Left cardiac atrium (tissue), 4 donors: ENCODE measurements at places on chromosomes 2 and 18. TPM values are rescaled to one million over a fixed set of nuclear protein-coding genes. Genes with fewer than 3 reads are reported as not detected.

DNA sequence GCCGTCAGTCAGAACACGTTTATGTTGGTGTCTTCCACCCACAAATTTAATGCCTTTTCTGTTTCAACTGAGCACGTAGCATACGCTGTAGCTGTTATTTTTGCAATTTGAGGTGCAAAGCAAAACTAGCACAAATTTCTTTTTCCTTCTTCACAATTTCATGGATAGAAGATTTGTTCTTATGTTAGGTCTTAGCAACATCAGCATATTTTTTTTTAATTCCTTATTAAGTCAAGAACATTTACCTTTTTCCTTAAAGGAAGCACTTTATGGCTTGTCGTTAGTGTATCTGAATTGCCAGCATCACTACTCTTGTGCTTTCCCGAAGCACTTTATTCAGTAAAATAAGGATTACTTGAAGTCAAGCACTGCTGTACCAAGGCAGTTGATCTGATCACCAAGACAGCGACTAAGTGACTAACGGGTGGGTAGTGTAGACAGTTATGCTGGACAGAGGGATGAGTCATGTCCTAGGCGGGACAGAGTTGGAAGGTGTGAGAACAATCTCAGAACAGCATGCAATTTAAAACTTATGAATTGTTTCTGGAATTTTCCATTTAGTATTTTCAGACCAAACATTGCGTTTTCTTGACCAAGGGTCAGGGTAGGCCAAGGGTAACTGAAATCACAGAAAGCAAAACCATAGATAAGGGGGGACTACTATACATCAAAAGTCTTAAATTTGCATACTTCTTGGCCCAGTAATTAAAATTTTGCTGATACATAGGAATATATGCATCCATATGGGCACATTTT, 13.3 kb downstream of the BABAM2 start:
- DNase-seq: no peak

DNA sequence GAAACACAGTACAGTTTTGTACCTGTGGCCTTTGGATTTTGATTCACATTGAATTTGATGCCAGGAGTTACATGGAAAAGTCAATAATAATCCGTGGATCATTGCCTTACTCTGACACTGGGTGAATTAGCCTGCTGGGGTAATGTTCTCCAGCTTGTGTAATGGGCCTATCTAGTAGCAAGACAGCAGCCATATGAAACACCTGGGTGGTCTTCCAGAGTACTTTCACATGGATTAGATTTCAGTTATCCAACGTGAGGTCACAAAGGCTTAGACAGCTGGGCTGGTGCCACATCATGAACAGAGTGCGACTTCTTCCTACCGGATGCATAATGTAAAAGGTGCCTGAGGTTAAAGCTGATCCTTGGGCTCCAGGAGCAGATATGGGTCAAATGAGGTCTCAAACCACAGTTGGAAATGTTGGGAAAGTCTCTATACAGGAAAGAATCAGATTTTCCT, 486.8 kb downstream of the PARD3B start:
- no peak for DNase-seq

DNA sequence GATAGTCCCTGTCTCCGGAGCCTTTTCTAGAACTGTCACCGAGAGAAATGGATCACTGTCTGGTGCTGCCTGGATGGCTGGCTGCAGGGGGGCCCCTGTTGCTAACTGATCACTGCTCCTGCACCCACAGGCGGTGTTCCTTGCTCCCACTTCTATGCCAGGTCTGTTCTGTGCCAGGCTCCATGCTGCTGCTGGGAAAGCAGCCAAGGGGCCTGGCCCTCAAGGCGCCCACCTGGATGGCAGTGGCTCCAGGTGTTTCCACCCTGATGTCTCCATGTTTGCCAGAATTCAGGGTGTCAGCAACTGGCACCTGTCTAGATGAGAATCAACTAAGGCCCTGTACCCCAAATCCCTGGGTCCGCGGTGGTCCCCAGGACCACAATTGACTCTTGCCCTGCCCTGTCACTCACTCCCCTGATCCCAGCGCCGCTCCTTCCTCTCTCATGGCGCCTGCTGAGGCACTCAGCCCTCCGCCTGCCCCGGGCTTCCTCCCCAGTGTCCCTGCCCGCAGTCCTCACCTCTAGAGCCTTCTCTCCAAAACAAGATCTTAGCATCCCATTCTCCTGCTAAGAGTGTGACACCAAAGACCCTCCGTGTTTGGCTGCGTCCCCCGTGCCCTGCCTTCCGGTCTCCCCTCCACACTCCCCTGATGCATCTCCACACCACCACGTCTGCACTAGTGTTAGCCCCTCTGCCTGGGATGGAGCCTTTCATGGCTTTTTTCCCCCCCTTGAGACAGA, 72.5 kb upstream of the OTOF start:
- no peak for DNase-seq

DNA sequence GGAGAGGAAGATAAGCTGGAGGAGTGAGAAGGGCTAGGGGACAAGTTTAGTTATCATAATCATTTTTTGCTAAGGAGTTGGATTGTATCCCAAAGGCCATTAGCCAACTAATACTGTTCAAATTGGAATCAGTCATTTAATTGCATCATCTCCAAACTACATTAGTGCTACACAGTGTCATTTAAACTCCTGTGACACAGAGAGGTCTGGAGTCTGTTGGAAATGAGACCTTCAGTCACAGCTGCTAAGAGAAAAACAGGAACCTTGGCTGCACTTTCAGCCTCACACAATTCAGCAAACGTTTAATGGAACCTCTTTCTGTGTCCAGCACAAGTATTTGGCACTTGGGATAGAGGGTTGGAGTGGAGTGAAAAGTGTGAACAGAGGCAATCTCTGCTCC, 175.5 kb upstream of the MGAT5 start:
- DNase-seq: no peak

- DNase-seq: no peak
Measured at GRCh38 chr2:138919120-138919747, 139.0 kb upstream of the NXPH2 start.

- no peak for DNase-seq
Measured at GRCh38 chr18:69265656-69266055, 135.0 kb upstream of the DOK6 start.

- peak; percentile 48 for DNase-seq
Measured at GRCh38 chr2:46547223-46548102, 68.1 kb downstream of the TMEM247 start.

GYPC gene
- 77.1 TPM for total RNA-seq

KANSL1L gene
- total RNA-seq: 15.5 TPM

SULT1C4 gene
- total RNA-seq: 4.5 TPM

DNAJC5G gene
- 0.71 TPM for total RNA-seq

SLC9A4 gene
- total RNA-seq: not detected
